Naive B cell (primary cell): ENCODE measurements at places on chromosomes 6 and 20.

- no peak overlapping the region for H3K4me3 ChIP-seq
- no peak overlapping the region for H3K27ac ChIP-seq
- DNase-seq, result no peak
Observed at GRCh38 chr20:62699741-62700140, 8.9 kb upstream of the NTSR1 start.

DNA sequence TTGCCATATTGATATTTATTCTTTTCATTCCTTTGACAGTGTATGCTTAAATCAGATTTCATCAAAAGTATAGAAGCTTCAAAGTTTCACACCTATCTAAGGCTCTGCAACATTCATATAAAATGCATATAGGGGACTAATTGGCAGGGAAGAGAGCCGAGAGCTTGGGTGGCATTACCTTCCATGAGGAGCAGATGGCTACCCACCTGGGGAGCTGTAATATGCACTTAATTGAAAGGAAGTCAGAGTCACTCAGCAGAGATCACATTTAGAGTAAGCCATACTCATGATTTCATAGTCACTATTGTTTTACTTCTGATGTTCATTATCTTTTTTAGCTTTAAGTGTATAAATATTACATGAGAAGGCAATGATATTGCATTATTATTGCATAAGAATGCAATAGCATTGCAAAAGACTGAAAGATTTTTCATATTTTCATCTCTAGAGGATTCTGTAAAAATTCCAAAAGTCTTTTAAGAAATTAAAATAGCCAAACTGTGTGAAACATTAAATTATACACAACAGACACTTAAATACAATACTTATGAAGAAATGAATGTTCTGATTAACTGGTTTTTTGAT is 1305.2 kb downstream of the EPHA7 start:
- no peak for DNase-seq
- H3K27me3 ChIP-seq, result no peaks in the 10 kb centered on the region
- no peaks in the 10 kb centered on the region for H3K4me1 ChIP-seq
- no peak overlapping the region for H3K27ac ChIP-seq
- no peak overlapping the region for H3K4me3 ChIP-seq
- no peaks in the 10 kb centered on the region for H3K36me3 ChIP-seq

- H3K4me1 ChIP-seq, result peaks cover 80% of the 10 kb centered on the region
- no peak overlapping the region for H3K27ac ChIP-seq
- peaks cover 18% of the 10 kb centered on the region for H3K36me3 ChIP-seq
- DNase-seq, result no peak
- H3K27me3 ChIP-seq, result no peaks in the 10 kb centered on the region
- no peak overlapping the region for H3K4me3 ChIP-seq
Observed at GRCh38 chr6:90021711-90022110, 127.4 kb downstream of the GJA10 start.

DNA sequence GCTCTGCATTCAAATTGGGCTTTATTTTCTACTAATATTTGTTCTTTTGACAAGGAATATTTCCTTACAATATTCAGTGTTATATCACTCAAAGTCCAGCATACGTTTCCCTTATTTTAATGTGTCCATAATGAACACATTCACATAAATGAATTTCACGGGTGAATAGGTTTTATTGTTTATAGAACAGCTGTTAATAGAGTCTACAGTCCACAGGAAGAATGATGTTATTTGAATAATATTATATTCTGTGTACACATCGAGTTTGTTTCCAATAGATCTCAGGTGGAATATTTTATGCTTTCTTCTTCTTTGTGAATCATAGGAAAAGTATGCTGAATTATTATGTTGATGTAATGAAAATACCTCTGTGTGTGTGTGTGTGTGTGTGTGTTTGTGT is 582.4 kb downstream of the CDH26 start:
- no peaks in the 10 kb centered on the region for H3K4me1 ChIP-seq
- H3K4me3 ChIP-seq, result no peak overlapping the region
- no peaks in the 10 kb centered on the region for H3K36me3 ChIP-seq
- DNase-seq, result no peak

DNA sequence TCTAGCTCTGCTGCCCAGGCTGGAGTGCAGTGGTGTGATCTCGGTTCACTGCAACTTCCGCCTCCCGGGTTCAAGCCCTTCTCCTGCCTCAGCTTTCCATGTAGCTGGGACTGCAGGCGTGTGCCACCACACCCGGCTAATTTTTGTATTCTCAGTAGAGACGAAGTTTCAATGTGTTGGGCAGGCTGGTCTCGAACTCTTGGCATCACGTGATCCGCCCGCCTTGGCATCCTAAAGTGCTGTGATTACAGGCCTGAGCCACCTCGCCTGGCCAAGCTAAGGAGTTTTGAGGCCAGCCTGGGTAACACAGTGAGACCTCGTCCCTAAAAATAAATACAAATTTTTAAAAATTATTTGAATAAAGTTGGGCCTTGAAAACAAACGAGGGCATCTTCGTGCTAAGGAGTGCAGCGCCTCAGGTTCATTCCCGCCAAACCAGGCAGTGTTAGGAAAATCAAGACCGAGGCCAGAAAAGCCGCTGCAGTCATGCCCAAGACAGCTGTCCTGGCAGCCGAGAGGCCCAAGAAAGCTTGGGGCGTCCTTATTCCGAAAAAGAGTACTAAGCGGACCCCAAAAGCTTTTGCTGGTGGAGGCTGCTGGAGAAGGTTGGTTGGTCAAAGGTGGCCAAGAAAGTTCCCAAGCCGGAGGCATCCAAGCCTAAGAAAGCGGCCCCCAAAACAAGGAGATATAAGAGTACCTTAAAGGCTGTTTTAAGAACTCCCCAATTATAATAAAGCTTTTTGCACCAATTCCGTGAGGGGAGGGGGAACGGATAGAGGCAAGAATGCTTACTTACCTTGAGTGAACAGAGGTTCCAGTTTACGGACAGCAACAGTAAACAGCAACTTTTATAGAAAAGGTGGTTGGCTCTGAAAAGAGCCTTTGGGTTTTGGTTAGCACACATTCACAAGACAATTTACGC is 109.0 kb downstream of the HFE start:
- peak overlapping the region; percentile 96 for H3K27ac ChIP-seq
- H3K27me3 ChIP-seq, result no peaks in the 10 kb centered on the region

- H3K4me3 ChIP-seq, result no peak overlapping the region
- peak; percentile 7 for DNase-seq
- no peaks in the 10 kb centered on the region for H3K27me3 ChIP-seq
- peak overlapping the region; percentile 60 for H3K27ac ChIP-seq
- H3K36me3 ChIP-seq, result no peaks in the 10 kb centered on the region
Observed at GRCh38 chr6:16419636-16420336, 181.4 kb downstream of the GMPR start.

DNA sequence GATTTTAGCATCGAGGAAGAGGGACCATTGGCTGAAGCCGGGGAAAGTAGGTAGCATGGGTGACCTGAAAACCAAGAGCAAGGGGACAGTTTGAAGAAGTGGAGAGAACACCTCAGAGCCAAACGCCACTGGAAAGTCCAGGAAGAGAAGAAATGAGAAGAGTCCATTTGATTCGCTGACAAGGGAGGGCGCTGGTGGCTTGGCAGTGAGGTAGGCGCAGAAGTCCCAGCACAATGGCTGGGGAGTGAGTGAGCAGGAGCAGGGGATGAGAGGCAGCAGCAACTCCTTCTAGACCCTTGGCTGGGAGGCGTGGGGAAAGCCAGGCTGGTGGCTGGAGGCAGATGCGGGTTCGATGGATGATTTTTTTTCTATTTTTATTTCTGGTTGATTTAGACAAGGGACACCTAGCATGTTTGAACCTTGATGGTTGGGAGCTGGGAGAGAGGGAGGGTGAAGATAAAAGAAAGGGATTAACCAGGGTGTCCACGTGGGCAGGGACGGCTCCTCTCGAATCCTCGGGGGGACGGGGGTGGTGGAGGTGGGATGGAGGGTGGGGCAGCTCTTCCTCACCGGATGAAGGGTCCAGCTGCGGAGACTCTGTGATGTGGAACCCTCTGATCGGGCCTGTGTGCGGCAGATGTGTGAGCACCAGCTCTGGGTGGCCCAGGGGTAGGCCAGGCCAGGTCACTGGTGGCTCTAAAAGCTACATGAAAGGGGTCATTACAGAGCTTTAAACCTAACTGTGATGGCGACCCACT is 164.2 kb downstream of the NFATC2 start:
- H3K27me3 ChIP-seq, result no peaks in the 10 kb centered on the region
- peak overlapping the region; percentile 62 for H3K27ac ChIP-seq
- H3K36me3 ChIP-seq, result peaks cover 6% of the 10 kb centered on the region
- DNase-seq, result no peak
- peaks cover 32% of the 10 kb centered on the region for H3K4me1 ChIP-seq

DNA sequence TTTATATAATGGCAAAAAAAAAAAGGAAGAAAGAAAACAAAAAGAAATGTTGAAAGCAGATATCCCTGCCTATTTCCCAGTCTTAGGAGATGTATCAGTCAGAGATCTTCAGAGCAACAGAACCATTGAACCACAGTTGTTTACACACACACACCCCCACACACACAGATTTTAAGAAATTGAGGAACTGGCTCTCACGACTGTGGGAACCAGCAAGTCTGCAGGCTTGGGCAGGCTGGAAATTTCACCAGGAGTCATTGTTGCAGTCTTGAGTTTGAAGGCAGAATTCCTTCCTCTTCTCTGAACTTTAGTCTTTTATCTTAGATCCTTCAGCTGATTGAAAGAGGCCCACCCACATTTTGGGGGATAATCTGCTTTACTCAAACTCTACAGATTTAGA is 380.9 kb downstream of the CDKAL1 start:
- no peak overlapping the region for H3K4me3 ChIP-seq
- no peaks in the 10 kb centered on the region for H3K4me1 ChIP-seq
- no peak for DNase-seq
- peaks cover 26% of the 10 kb centered on the region for H3K36me3 ChIP-seq
- H3K27ac ChIP-seq, result no peak overlapping the region

DNA sequence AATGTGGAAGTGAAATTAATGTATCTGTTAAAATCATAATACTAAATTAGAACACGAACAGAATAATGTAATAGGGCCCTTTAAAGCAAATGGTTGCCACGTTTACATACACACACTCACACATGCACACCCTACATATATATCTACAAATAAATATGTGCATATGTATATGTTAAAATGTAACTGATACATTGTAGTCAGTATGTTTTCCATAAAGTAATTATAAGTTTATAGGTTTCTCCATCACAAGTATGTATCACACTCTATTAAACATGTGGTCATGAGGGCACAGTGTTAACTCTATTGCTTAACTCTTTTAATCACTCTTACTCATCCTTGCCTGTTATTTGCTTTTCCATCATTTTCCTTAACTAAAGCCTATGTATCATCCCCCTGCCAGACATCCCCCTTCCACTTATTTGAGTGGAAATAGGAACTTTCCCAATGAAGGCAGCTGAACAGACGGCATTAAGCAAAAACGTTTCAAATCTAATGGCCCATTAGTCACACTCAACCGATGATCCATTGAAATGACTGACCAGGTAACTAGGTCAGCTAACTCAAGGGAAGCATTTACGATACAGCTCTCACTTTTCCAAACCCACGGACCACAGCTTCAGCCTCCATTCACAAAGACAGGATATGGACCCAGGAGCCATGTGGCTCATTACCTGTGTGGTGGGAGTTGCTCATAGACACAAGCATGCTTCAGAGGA is 89.3 kb downstream of the HAO1 start:
- no peak overlapping the region for H3K27ac ChIP-seq
- DNase-seq, result no peak
- no peak overlapping the region for H3K4me3 ChIP-seq
- no peaks in the 10 kb centered on the region for H3K36me3 ChIP-seq

- peak overlapping the region; percentile 94 for H3K4me3 ChIP-seq
- peaks cover 22% of the 10 kb centered on the region for H3K4me1 ChIP-seq
- H3K27ac ChIP-seq, result peak overlapping the region; percentile 5
Observed at GRCh38 chr6:2970753-2971419, 481 bp downstream of the SERPINB6 start.

- H3K36me3 ChIP-seq, result no peaks in the 10 kb centered on the region
- peaks cover 14% of the 10 kb centered on the region for H3K4me1 ChIP-seq
- H3K4me3 ChIP-seq, result no peak overlapping the region
- no peak overlapping the region for H3K27ac ChIP-seq
- DNase-seq, result peak; percentile 39
Observed at GRCh38 chr20:34124469-34125249, 12.6 kb upstream of the EIF2S2 start.

DNA sequence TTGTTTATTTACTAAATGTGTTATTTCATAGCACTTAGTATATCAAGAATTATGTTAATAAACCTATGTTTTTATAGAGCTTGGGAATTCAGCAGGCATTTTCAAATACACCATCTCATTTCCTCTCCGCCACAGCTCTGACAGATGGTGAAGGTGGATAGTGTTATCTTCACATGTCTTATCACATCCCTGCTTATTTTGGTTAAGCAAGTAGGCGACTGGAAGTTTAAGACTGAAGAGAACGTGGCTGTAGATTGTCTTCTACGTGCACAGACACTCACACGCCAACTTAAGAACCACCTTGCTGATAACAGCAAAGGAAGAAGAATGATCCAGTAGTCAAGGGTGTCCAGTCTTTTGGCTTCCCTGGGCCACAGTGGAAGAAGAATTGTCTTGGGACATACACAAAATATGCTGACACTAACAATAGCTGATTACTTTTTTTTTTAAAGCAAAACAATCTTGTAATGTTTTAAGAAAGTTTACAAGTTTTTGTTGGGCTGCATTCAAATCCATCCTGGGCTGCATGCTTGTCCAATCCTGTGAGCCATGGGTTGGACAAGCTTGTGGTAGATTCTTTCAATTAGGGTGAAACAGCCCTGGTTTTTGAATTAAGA is 43.3 kb upstream of the SCGN start:
- H3K36me3 ChIP-seq, result peaks cover 9% of the 10 kb centered on the region
- H3K4me1 ChIP-seq, result no peaks in the 10 kb centered on the region
- no peak overlapping the region for H3K27ac ChIP-seq
- no peak for DNase-seq
- no peaks in the 10 kb centered on the region for H3K27me3 ChIP-seq

- peaks cover 8% of the 10 kb centered on the region for H3K4me1 ChIP-seq
- no peaks in the 10 kb centered on the region for H3K36me3 ChIP-seq
- no peak overlapping the region for H3K4me3 ChIP-seq
- H3K27me3 ChIP-seq, result peaks cover 41% of the 10 kb centered on the region
- no peak overlapping the region for H3K27ac ChIP-seq
Observed at GRCh38 chr20:40682104-40682981, 6.7 kb downstream of the MAFB start.

- H3K36me3 ChIP-seq, result no peaks in the 10 kb centered on the region
- no peak overlapping the region for H3K27ac ChIP-seq
- DNase-seq, result no peak
Observed at GRCh38 chr6:41455410-41455809, 90.8 kb upstream of the FOXP4 start.
